ENCODE measurements at places on chromosomes 6 and 20.

- peak; percentile 51 for DNase-seq
Measured at GRCh38 chr6:166442131-166442685, 59.5 kb upstream of the MPC1 start.

DNA sequence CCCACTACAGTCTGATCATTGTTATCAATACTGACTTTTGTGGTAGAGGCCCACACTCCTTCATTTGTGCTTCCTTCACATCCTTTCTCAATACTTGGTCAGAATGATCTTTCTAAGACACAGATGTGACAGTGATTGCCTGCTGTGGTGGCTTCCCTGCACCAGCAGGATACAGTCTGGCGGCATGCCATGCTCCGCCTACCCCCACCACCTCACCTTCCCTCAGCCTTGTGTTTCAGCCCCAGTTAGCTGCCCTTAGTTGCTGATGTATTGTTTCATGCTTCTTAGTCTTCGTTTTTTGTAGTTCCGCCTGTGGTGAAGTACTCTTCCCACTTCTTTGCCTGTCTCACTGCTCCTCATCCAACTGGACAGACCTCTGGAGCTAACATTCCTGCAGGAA, 10.9 kb downstream of the LRRC1 start:
- DNase-seq: no peak

- DNase-seq: no peak
Measured at GRCh38 chr6:50816115-50816675, 2.5 kb upstream of the TFAP2B start.

DNA sequence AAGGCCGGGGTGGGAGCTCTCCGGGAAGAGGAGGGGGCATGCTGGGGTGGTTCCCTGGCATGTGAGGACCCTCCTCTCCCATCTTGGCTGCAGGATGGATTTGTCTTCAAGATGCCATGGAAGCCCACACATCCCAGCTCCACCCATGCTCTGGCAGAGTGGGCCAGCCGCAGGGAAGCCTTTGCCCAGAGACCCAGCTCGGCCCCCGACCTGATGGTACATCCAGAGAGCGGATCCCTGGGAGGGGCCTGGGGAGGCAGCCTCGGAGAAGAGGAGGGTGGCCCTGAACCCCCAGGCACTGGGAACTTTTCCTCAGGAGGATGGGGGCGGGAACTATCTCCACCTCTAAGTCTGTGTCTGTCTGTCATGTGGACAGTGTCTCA, 4.8 kb downstream of the CDC25B start:
- no peak for DNase-seq

GRCh38 chr6:15531973-15532372, 130.9 kb downstream of the DTNBP1 start:
- peak; percentile 84 for DNase-seq

GRCh38 chr6:12957321-12958051, 240.9 kb downstream of the PHACTR1 start:
- no peak for DNase-seq

DNA sequence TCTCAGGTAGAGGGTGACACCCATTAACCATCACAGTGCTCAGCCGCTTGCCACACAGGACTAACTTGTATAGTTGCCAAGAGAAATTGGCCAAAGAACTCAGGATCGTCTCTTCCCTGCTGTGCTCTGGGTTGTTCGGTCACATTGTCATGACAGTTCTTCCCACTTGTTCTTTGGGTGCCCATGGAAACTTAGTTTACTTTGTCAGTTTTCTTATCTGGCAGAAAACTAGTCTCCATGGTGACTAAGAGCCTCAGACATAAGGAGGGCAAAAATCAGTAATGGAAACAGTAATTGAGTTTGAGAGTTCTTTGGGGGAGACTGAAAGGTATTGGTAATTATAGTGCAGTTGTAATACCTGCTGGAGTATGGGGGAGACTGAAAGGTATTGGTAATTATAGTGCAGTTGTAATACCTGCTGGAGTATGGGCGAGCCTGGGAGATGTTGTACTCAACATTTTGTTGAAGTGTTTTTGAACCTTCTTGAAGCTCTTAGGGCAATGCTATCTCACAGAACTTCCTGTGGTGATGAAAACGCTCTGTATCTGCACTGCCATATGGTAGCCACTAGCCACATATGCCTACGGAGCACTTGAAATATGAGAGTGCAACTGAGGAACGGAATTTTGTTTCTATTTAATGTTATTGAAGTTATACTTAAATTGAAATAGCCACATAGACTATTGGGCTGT, 95.2 kb upstream of the HDGFL1 start:
- no peak for DNase-seq

DNA sequence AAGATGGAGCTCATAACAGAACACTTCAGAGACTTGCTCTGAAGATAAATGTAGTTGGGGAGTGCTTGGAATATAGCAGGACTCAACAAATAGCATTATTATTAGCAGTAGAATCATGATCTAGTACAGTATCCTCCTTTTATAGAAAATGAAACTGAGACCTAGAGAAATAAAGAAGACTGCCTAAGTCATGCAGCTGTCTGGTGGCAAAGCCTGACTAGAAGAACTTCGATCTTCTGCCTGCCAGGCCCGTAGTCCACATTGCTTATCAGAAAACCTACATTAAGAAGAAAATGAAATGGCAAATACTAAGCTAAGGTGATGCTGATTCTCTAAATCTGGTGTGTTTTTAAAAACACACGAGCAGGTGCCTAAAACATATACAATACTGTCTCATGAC, 46.4 kb upstream of the DST start:
- DNase-seq: no peak

Measured in mesenteric fat pad (tissue), 1 donor.